ENCODE measurements at places on chromosomes 13 and 19.

- DNase-seq, result no peak
These were observed 658 bp downstream of the SIN3B start for GRCh38 chr19:16829822-16830289.

DNA sequence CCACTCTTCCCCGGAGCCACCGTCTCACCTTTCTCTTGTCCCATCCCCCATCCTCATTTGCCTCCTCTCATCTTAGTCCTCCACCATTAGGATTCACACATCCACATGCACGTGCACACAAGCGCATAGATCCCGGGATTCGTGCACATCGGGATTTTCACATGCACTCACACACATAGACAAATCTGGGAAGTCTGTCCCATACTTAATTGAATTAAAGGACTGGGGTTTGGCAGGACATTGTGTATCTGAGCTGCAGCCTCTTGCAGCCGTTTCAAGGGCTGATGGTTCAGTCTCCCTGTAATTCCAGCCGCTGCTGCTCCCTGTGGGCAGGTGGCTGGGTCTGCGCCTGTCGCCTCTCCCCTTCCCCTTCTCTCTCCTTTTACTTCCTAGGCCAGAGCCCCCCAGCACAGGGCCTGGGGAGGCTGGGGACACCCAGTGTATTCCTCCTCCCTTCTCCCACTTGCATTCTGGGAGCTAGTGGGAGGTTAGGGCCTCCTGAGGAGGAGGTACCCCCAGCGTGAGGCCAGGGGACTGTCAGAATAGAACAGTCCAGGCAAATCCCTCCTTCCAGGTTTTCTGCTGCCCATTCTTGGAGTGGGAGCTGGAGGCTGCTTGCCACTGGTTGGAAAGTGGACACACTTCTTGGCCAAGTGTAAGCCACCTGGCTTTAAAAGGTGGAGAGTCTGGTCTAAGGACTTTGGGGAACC lies 43.6 kb downstream of the LYL1 start:
- no peak for DNase-seq

DNA sequence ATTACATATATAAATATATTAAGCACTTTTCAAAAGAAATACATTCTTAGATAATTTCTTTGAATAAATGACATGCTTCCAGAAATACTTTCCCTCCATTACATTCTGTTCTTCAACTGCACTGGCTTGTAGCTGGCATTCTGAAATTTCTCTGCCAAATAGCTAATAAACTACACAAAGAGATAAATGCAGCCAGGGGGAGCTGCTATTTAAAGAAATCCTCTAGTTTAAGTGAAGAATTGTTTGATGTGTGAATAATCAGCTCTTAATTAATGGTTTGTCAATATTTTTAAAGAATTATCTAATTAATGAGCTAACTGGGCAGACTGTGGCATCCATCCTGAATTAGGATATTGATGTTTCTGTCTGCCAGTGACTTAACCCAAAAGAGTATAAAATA lies 30.7 kb downstream of the SLC7A1 start:
- no peak for DNase-seq

DNA sequence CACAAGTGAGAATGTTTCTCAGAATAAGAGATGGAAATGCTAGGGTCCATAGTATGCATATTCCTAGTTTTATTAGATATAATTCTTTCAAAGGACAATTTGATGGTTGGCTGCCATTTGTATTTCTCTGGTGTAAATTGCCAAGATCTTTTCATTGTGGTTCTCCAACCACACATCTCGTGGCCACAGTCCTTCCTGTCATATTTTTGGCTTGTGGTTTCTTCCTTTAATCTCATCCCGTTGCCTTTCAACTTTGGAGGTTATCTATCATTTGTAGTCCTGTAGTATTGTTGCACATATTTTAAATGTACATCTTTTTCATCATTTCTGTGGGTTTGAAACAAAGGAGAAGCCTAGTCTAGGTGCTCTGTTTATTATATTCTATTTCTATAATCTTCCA lies 61.2 kb downstream of the WASF3 start:
- DNase-seq, result no peak

DNA sequence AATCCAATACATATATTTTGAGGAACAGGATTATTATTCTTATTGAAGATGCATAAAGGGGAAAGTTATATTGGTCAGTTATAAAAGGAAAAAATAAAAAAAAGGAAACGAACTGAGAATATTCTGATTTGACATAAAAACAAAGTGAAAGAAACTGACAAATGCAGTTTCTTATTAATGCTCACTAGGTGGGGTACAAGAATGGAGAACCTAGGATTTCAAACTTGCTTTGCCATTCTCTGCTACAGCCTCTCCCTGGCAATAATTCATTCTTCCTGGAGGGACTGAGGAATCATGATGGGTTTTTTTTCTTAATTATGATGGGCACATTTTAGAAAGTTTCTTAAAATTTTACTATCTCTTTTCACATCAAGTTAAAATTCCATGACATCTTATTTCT lies 154.9 kb downstream of the PCDH9 start:
- DNase-seq, result no peak

GRCh38 chr19:55693336-55693974 lies 18.4 kb downstream of the EPN1 start:
- no peak for DNase-seq

DNA sequence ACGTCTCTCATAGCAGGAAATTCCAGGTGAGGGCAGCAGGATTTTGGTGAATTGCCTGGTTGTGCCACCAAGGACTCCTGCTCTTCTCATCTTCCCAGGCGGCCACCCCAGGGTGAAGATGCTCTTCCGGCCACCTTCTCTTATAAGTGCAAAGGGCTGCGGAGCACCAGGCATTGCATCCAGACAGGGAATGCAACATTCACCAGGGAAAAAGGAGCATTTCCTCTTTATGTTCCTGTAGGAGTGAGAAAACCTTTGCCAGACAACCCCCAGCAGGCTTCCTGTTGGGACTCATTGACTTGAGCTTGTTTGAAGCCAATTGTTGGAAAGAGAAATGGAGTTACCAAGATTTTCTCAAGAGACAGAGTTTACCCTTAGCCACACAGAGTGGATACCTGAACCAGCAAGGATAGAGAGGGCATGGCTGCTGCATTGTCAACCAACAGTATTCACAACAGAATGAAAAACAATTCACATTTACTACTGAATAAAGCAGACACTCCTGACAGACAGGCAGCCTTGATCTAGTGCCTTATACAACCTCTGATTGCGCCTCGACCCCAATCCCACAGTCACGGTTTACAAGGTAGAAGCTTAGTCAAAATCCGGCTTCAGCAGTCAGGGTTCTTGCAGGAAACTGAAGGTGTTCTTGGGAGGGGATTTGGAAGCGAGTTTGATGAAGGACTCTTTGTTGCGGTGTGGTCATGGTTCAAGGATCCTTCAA lies 1.8 kb upstream of the ATP11A start:
- DNase-seq, result no peak

Data from stimulated activated CD8-positive, alpha-beta memory T cell treated with anti-CD3 and anti-CD28 coated beads, Interleukin-7, amount 100 ng/mL, for 1 hour (primary cell).